ENCODE measurements at places on chromosomes 12 and 14.

DNA sequence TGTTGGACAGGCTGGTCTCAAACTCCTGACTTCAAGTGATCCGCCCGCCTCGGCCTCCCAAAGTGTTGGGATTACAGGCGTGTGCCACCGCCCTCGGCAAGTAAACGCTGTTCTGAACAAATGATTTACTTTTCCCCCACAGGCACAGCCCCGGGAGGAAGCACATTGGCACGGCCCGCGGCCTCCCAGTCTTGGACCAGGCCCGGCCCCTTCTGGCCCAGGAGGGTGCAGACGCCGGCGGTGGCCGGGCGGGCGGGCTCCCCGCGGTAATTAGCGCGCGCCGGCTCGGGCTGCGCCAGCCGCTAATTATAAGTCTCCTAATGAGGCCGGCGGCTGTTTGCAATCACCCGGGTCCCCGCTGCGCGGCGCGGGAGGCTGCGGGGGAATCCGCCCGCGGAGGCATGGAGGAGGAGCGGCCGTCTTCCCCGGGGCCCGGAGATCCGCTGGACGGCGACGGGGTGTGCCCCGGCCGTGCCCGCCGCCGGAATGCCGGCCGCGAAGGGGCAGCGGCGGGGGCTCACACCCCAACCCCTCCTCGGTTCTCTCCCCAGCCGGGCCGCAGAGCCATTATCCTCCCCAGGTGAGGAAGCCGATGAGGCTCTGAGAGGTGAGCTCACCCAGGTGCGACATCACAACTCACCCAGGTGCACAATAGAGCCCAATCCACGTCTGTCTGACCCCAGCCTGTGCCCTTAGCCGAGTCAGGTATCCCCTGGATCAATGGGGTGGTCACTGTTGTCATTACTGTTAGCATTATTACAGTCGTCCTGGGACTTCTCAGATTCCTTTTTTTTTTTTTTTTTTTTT is 3.3 kb upstream of the POP5 start:
- peak; percentile 36 for DNase-seq

- DNase-seq, result no peak
These were observed 83.2 kb downstream of the SLC38A1 start for GRCh38 chr12:46185686-46186085.

GRCh38 chr14:31884776-31885379 is 192.2 kb upstream of the ARHGAP5 start:
- DNase-seq, result no peak

DNA sequence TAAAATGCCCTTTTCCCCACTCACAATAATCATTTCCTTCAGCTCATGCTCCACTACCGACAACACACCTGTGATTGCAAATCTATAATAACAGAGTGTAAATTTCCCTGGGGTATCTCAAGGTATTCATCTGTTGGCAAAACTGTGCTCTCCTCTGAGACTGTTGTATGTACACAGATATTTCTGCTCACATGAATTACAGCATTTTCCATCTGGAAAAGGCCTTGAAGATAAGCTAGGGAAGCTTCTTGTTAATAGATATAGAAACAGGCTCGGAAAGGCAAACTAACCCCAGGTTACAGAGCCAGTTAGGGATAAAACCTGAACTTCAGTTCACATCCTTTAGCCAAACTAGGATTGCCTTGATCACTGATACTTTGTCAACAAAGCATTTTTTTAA is 210.4 kb upstream of the KRR1 start:
- no peak for DNase-seq

DNA sequence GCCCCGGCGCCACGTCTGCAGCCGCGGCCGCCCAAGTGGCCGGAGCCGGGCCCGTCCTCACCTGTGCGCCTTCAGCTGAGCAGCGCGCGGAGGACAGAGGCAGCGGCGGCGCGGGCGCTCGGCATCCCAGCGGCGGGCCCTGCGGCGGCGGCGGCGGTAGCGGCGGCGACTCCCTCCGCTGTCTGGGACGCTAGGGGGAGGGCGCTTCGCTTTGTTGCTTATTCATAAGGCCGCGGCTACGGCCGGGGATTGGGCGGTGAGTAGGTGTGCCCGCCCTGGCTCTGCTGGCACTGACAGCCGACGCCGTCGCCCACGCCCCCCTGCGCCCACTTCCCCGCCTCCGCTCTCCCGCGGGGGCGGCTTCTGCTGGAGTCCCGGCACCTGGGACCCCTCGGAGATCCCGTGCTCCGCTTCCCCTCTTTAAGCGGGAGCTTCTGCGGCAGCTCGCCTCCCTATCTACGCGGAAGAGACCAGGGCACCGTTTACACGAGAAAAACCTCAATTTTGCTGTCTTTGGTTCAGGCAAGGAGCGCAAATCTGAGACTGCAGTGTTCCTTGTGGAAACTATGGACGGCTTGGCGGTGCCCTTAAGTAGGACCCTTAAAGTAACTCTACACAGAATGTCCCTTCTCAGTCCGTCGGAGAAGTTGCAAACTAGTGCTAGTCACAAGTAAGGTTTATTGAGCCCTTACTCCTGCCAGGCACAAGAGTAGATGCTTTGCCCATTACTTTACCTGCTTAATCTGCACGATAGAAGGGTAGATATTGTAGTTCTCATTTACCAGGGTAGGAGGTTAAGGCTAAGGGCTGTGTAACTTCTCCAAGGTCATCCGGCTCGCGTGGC is at the start of gene ARMH4:
TSS of gene ARMH4 (minus strand) at position 200 of the 844 bp plus-strand sequence. CDS start 12,855 bp downstream, outside the sequence.
- peak; percentile 54 for DNase-seq

DNA sequence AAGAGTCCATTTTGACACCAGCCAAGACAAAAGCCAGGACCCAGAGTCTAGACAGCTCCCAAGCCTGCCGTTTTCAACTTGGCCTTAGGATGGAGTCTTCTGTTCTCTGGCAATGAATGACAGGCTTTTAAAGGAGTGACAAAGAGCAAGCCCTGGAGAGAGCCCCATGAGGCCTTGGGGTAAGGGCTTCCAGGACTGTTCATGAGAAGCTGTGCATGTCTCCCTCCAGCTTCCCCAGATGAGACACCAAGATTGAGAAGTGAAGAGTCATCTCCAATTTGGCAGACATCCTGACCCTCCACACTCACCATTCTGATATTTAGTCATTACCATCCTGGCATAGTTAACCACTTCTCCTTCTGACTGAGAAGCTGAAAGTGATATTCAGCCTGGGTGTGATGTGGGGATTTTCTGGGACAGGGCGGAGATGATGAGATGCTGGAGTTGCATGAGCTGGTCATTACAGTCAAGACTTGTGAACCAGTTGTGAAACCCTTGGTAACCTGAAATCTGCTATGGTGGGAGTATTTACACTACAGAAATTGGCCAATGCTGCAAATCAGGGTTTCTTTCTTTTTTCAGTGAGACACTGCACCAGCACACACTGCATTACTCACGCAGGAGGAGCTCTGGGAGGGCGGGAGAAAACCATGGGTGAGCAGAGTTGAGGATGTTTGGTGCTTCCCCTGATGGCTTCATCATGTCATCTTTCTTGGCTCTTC is 77.8 kb downstream of the VCPKMT start:
- peak; percentile 66 for DNase-seq

DNA sequence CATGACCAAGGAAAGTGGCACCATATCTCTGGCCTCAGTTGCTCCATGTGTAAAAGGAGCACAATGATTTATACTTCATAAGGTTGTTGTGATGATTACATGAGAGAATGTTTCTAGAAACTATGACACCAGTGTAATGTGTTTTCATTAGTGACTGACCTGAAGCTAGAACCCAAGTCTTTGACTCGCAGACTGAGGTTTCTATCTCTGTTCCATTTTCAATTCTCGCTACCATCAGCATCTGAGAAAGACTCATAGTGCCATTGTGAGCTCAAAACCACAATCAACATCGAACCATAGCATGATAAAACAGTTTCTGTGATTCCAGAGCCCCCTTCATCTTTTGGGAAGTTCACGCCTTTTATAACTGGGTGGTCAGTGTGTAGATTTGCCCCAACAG is 53.8 kb downstream of the STAB2 start:
- no peak for DNase-seq

DNA sequence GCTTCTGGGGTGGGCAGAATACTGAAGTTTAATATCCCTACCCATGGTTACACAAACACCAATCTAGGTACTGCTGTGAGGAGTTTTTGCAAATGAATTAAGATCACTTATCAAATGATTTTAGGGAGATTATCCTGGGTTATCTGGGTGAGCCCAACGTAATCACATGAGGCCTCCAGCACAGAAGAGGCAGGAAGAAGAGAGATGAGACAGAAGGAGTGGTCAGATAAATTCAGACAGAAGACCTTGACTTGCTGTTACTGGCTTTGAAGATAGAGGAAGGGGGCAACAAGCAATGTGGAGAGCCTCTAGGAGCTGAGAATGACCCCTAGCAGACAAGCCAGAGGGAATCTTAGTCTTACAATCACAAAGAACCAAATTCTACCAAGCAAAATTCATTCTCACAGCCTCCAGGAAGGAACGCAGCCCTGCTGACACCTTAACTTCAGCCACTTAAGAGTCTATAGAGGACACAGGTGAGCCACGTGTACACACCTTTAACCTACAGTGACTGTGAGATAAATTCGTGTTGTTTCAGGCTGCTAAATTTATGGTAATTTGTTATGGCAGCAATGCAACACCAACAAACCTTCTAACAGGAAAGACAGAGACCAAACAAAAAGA is 49.4 kb downstream of the FERMT2 start:
- DNase-seq, result no peak

GRCh38 chr12:47551426-47551851 is 154.4 kb downstream of the RPAP3 start:
- no peak for DNase-seq

- DNase-seq, result no peak
These were observed 193.8 kb downstream of the CHST11 start for GRCh38 chr12:104650541-104650940.

DNA sequence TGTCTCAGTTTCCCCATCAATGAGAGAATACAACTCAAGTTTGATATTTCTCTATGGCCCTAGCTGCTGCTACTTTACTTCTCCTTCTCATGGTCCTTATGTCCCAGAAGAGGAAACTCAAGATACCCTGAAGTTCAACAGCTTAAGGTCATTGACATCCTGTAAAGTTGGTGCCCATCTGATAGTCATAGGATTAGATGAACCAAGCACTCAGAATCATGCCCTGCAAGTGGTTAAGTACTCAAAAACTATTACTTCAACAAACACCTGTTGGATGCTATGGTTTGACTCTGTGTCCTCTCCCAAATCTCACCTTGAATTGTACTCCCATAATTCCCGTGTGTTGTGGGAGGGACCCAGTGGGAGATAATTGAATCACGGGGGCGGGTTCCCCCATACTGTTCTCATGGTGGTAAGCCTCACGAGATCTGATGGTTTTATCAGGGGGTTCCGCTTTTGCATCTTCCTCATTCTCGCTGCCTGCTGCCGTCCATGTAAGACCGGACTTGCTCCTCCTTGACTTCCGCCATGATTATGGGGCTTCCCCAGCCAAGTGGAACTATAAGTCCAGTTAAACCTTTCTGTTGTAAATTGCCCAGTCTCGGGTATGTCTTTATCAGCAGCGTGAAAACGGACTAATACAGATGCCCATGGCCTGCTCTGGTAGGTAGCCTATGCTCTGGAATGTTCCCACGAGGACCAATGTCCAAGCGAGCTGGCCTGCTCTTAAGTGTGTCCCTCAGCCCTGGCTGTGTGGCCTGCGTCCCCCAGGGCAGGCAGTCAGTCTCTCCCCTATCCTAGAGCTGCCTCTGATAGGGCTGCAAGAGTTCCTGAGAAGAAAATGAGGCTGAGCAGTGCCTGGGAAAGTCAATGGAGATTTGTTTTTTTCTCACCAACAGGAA is 18.1 kb downstream of the CAMKK2 start:
- no peak for DNase-seq

- no peak for DNase-seq
These were observed 11.4 kb downstream of the APAF1 start for GRCh38 chr12:98656289-98657101.

DNA sequence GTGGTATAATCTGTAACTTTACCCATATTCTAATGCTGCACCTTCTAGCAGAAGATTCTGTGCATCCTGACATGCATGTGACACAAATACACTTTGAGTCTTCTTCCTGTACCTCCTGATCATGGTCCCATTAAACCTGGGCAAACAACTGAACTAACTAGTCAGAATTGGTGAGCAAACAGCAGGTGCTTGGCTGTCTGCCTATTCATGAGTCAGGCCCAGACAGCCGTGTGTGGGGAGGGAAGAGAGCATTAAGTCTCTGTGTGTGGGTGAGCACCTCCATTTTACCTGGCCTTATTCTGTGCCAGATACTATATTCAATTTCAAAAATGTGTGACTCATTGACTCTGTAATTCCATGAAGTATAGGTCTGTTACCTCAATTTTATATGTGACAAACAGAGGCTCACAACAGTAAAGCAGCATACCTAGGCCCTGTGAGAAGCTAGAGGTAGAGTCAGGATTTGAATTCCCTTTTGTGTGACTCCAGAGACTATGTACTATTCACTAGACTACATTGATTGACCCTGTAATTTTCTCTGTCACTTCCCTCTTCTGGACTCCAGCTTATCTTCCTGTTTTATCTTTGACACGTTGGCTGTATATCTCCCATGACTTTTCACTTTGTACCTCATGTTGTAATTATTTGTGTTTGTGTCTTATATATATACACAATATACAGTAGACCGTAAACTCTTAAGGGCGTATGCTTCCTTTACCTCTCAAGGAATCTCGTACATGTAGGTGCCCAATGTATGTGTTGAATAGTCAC is 32.2 kb downstream of the SUSD6 start:
- DNase-seq, result peak; percentile 59

DNA sequence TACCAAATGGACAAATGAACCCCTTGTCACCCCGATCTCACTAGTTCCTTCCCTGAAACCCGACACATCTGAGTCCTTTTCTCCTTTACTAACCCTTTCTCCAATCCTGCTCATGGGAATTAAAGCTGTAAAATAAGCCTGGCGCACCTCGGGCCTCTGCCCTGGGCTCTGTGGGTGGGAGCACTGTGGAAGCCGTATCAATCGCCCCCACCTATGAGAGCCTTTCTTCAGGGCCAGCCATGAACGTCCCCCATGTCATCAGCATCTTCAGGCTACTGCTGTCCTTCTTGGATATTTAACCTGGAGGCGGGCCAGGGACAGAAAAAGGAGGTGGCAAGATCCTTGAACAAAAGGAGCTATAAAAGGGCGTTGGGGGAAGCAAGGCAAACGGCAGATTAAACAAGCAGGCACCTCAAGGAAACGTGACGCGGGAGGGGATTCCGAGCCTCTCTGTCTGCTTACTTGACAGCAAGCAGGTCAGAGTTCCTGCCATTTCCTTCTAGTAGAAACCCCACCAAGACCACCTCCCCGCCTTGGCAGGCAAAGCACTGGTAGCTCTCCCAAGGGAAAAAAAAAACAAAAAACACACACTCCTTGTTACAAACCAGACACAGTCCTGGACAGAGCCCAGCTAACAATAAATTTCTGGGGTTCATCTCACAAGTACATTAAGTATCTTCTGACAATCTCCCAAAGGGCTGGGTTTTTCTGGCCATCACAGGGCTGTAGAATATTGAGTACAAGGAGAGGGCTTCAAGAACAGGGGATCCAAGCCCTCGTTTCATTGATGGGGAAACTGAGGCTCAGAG is 62.9 kb downstream of the DPF3 start:
- DNase-seq, result no peak

All from activated T-cell treated with anti-CD3 and anti-CD28 coated beads for 48 hours (primary cell).